SK-N-MC (cell line): ENCODE measurements at places on chromosomes 7 and 10.

DNA sequence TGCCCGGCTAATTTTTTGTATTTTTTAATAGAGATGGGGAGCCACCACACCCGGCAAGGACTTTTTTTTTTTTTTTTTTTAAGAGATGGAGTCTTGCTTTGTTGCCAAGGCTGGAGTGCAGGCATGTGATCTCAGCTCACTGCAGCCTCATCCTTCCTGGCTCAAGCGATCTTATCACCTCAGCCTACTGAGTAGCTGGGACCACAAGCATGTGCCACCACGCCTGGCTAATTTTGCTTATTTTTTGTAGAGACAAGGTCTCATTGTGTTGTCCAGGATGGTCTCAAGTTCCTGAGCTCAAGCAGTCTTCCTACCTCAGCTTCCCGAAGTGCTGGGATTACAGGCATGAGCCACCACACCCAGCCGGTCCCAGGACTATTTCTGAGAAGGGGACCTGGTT lies 9.3 kb upstream of the MCU start:
- no peak for DNase-seq

DNA sequence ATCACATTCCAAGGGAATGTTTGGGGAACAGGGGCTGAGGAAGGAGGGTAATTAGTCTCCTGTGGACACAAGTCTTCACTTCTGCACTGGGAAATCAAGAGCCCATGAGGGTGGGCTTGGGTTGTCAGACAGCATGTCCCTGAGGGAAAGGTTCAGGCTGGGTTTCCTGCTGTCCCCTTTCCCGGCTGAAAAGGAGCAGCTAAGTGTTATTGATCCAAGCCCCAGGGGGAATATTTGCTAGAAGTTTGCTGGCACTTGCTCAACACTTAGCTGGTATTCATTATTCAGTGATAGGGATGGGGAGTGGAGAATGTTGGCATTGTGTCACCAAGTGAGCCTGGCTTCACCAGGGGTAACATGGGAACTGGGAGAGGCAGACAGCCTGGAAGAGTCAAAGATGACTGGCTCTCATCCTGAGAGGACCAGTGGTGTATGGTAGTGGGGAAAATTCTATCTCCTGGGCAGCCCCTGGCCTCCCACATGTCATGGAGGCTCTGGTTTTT lies 344.4 kb upstream of the PODXL start:
- DNase-seq: no peak

DNA sequence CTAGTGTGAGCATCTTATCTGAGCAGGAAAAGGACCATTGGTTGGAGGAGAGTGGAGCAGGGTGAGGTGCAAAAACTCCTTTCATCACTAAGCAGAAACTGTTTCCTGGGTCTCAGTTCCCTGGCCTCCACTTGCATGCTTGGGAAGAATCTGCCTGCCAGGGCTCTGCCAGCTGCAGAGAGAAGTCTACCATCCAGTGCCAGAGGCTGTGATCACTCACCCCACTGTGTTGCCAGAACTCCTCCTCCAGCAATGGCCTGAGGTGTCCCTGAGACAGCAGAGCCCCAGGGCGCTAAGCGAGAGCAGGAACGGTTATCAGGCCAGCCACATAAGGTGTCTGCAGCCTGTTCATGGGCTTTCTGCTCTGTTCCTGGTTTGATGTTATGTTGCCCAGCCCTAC lies 991.4 kb downstream of the CCSER2 start:
- no peak for DNase-seq

DNA sequence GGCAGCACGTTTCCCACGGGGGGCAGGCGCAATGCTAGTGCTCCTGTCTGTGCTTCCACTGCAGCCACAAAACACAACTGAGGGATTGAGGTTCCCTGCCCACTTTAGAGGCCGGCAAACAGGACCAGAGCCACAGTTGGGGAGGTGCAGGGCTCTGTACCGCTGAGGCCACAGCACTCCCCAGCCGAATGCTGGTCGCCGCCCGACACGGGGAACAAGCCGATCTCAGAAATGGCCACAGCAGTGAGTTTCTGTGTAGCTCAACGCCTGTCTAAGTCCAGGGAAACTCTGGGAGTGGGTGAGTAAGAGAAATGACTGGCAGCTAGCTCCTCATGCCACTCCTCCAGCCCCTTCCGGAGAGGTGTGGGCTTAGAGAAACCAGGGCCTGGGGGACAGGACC lies 194.0 kb upstream of the VWC2 start:
- no peak for DNase-seq

DNA sequence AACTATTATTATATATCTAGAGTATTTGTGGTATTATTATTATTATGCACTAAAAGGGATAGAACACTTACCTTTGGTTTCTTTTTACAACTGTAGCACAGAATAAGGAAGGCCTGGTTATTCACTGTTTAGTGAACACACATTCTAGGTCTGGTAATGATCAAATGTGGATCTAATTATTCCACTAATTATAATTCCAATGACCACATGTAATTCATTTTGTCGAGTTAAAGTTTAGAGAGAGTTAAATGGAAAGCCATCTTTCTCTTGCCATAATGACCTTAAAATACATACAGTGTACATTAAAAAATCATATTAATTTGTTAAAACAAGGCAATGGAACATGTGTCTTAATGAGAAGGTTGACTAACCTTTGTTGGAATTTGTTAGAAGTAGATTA lies 147.8 kb downstream of the SEM1 start:
- no peak for DNase-seq

DNA sequence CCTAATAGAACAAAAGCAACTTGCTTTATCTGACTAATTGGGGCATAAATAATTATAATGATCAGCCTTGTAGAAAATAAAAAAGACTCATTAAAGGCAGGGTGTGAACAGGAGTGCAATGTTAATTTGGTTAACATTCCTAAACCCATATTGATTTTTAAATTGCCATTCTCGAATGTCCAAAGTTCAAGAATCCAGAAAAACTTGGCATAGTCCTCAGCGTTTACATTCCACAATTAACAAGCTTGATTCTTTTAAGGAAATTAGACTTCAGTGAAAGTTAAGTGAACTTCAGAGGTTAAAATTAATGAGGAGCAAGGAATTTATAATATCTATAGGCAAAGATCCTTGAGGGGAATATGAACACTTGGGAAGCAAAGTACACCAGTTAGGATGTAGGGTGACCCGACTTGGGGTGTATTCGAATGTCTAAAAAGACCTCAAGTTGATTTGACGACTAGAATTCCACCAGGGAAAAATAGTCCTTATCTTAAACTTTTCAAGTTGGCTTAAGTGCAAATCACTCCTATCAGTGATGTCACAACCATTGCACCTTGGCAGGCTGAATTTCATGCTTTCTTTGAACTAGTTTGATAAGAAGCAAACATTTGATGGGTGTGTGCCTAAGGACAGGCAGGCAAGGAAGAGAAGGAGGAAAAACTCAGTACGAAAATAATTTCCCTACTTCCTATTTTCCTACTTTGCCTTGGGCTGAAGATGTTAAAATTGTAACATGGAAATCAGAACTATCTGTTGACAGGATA lies 830.4 kb upstream of the COBL start:
- no peak for DNase-seq

DNA sequence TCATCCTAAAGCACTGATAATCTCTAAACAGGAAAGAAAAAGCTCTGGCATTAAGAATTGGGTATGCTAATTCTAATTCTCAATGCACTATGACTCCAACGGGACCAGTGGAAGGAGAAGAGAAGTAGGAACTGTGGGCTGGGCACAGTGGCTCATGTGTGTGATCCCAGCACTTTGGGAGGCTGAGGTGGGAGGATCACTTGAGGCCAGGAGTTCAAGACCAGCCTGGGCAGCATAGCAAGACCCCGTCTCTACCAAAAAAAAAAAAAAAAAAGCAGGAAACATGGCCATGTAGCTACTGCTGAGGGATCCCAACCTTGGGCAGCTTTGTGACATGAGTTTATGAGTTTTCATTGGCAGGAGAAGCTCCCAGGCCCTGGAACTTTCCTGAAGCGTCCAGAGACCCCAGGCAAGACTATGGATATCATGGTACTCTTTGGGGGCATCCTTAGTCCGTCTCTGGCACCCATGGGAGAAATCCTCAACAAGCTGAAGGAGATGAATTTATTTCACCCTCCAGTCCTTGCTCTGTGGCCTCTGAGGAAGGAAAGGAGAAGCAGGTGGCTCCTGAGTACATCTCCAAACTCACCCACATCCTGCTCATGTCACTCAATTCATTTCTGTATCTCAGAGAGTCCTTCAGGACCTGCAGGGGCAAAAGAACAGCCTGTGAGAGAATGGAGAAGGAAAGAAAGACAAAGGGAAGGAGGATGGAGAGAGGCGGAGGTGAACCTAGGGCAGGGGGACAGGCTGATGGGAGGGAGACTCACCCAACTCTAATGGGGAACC lies 99.5 kb downstream of the SPDYE5 start:
- DNase-seq: no peak

GRCh38 chr10:130739016-130739756 lies 572.3 kb downstream of the TCERG1L start:
- no peak for DNase-seq

DNA sequence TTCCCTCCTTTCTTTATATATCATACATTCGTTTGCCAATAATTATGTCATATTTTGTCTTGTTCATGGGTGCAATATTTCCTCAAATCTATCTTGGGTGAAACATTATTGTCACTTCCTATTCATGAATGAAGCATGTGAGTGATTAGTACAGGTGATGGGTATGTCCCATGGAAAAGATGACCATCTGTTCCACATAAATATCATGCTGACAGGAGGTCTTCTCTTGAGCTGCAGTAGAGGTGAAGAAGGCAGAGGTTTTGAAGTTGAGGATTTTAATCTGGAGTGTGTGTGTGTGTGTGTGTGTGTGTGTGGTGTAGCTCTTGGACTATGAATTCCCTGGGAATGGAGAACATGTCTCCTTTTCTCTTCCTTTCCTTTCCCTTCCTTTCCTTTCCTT lies 350.5 kb upstream of the CHRM2 start:
- no peak for DNase-seq

DNA sequence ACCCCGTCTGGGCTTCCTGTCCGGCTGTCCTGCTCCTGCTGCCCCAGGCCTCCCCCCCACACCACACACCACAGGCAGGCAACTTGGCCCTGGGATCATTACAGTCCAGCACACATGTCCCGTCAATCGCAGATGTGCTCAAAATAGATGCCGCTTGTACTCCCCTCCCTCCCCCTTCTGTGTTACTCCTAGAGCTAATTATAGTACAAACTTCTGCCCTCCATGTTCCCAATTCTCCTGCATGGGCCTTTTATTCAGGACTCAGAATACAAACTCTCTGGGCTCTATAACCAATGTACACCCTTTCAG lies at the start of gene SYNPO2L:
TSS of gene SYNPO2L (minus strand) at position 40 of the 309 bp plus-strand sequence. CDS start 107 bp downstream, outside the sequence.
- no peak for DNase-seq

GRCh38 chr10:72253578-72253977 lies 20.1 kb upstream of the DDIT4 start:
- DNase-seq: no peak

DNA sequence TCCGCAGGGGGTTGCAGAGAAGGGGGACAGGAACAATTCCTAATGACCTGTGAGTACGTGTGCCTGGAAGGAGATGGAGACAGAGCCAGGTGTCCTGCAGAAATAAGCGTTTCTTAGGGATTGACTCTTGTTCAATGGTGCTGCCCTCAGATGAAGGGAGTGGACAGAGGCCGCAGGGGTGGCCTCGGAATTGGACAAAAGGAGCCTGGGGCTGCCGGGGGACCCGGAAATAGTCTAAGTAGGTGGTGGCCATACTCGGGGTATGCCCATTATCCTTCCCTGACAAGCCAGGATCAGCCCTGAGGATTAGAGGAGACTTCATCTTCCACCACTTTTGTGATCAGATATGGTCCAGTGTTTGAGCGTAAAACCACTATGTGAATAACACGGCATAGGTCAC lies 39.2 kb downstream of the ELFN1 start:
- DNase-seq: no peak

DNA sequence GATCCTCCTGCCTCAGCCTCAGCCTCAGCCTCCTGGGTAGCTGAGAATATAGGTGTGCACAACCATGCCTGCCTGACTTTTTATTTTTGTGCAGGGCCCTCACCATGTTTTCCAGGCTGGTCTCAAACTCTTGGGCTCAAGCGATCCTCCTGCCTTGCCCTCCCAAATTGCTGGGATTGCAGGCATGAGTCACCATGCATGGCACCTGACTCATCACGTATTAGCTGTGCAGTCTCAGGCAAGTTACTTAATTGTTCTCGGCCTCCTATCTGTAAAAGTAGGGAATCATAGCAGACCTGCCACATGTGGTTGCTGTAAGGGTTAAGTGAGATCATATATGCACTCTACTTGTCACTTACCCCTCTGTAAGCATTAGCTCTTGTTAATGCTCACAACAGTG lies 117.2 kb downstream of the ANLN start:
- no peak for DNase-seq

- no peak for DNase-seq
These were observed 7.7 kb downstream of the GHRHR start for GRCh38 chr7:30971440-30971839.

DNA sequence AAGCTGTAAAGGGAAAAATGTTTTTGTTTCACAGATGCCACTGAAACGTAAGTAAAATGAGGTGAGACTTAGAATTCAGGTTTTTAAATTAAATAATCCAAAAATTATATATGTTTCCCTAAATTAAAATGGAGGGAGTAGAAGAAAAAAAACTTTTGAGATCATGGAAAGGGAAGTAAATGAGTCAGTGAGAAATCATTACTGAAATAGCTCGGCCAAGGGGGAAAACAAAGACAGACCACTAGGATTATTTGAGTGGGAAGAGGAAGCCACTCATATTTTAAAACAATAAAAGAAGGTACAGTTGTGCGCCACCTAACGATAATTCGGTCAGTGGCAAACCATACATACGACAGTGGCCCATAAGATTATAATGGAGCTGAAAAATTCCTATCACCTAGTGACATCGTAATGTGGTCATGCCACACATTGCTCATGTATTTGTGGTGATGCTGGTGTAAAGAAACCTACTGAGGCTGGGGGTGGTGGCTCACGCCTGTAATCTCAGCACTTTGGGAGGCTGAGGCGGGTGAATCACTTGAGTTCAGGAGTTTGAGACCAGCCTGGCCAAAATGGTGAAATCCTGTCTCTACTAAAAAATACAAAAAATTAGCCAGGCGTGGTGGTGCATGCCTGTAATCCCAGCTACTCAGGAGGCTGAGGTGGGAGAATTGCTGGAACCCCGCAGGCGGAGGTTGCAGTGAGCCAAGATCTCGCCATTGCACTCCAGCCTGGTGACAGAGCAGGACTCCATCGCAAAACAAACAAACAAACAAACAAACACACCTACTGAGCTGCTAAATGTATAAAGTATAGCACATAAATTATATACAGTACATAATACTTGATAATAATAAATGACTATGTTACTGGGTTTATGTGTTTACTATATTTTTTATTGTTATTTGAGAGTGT lies 64.7 kb downstream of the MKX start:
- DNase-seq: no peak

- peak; percentile 34 for DNase-seq
These were observed 30.4 kb downstream of the CNTNAP2 start for GRCh38 chr7:146146831-146147486.
